Cardiac fibroblast (primary cell): ENCODE measurements at places on chromosomes 2 and 18.

GRCh38 chr2:64922482-64923384 lies 66.5 kb upstream of the SLC1A4 start:
- DNase-seq = no peak

DNA sequence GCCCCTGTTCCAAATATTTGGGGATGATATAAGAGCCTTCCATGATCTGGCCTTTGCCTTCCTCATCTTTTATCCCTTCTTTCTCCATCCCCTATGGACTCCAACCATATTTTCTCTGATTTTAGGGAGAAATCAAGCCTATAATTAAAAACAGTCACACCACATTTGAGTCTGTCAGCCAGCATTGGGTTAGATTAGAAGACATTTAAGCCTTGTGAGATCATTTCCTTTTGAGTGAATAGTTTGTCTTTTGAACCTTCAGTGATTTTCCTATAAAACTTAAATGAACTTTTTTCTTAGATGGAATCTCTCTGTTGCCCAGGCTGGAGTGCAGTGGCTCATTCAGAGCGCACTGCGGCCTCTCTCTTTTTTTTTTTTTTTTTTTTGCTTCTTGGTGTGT lies 7.6 kb upstream of the C18orf32 start:
- no peak for DNase-seq

- no peak for DNase-seq
These were observed 558 bp downstream of the MRPS5 start for GRCh38 chr2:95121093-95121406.

DNA sequence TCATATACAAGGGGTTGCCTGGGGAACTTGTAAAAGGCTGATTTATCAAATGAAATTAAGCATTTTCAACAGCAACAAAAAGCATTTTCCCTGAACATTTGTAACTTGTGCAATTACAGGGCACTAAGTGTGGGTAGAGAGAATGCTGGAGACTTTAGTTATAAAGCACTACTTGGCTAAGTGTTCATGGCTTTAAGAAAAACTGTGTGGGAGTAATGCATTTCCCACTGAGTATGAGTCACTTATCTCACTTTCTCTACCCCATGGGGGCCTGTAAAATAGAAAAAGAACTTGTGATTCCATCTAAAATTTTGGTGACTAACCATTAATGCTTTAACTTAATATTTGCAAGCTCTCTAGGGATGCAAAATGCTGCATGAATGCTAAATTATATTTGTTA lies 193.4 kb downstream of the CCDC102B start:
- peak; percentile 83 for DNase-seq

DNA sequence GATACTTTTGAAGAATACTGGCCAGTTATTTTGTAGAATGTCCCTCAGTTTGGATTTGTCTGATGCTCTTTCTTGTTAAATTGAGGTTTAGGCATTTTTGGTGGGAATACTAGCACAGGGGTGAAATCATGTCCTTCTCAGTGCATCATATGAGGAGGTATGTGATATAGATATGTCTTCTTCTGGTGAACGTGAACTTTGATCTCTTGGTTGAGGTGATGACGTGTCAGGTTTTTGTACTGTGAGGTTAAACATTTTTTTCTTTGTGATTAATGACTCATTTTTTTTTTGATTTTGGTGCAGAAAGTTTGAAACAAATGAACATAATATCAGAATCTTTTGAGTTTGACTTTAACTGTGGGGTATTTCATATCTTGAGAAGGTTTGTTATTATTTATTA lies 11.0 kb downstream of the ZNF407 start:
- no peak for DNase-seq

- no peak for DNase-seq
These were observed 50.4 kb upstream of the BZW1 start for GRCh38 chr2:200761266-200761665.
